Muscle of back (tissue), 13 donors: ENCODE measurements at places on chromosomes 2 and 18. TPM values are rescaled to one million over a fixed set of nuclear protein-coding genes. Genes with fewer than 3 reads are reported as not detected.

Gene MAL
- 2.6 TPM for polyA plus RNA-seq

Gene NYAP2
- polyA plus RNA-seq = 0.21 TPM

DNA sequence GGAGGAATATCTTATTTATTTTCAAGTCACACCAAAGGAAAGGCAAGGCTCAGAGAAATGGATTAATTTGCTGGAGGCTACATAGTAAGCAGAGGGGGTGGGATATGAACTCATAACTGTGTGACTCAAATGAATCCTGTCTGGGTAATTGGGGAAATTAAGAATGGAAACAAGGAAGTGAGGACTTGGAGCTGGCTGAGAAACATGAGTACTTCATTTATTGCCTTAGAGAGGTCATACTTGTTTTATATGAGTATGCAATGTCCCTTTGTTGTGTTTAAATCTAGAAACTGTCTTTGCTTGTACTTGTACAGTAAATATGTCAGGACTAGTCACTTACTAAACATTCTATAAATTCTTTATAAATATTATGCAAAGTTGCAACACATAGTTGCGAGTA lies 2166.7 kb upstream of the PIK3C3 start:
- no peak for DNase-seq

DNA sequence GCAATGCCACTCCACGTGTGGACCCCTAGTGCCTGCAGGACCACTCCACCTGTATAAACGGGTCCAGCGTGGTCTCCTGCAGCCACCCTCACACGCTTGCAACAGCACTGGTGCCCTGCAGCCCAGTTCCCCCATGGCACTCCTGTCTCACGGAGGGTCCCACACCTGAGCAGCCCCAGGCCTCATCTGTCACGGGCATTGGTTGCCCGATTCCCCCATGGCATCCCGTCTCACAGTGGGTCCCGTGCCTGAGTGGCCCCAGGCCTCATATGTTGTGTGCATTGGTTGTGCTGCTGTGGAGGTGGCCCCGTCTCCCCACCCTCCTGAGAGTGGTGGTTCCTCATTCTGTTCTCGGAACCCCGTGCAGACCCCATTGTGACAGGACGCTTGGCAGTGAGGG lies 43.4 kb downstream of the CTDP1 start:
- no peak for DNase-seq

- DNase-seq = no peak
Observed at GRCh38 chr2:115543461-115543860, 1101.0 kb downstream of the DPP10 start.

- no peak for DNase-seq
Observed at GRCh38 chr2:239959059-239959971, 65.8 kb downstream of the NDUFA10 start.

GRCh38 chr2:173232956-173233744 lies 121.5 kb upstream of the CDCA7 start:
- DNase-seq = no peak

DNA sequence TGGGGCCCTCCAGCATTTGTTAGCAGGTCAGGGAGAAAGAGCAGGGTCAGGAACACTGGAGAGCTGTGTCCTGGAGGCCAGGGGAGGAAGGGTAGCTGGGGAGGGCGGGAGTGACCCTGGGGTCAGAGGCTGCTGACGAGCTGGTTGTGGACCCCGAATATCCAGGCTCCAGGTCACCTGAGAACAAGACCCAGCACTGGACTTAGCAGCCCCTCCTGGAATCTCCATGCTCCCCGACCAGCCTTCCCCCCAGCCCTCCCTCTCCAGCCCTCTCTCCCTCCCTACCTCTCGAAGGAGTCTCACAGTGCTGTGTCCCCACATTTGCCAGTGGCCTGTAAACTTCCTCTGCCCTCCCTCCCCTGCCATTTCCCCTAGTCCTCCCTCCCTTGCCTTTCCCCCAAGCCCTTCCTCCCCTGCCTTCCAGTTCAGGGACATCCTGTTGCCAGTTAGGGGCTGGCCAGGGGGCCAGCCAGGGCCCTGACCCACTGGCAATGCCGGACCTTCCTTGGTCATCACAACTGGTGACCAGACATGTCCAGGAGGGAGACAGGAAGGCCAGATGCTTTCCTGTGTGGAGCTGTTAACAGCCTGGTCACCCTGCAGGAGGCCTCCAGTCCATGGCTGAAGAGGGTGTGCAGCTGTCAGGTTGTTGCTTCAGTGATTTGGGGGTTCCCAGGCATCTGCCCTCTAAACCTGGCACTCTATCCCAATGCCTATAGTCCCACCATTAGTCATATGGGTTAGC lies 50.0 kb upstream of the FAHD2A start:
- DNase-seq = no peak

GRCh38 chr2:206296128-206296527 lies 21.7 kb downstream of the ZDBF2 start:
- DNase-seq = no peak

DNA sequence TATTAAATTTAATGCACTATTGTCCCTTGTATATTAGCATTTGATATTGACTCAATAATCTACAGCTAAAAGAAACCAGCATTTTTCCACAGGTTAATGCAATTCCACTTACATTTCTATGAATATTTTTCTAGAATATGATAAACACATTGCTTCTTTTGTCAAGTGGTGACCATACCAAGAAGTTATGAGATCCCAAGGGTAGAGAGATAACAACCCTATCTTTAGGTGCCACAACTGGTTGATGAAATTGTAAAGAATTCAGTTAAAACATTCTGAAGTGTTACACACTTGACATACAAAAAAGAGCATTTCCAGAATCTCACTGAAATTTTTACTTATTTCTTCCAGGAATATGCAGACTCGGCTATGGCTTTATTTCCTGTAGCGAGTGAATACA lies 56.0 kb downstream of the ABCG8 start:
- DNase-seq = no peak

DNA sequence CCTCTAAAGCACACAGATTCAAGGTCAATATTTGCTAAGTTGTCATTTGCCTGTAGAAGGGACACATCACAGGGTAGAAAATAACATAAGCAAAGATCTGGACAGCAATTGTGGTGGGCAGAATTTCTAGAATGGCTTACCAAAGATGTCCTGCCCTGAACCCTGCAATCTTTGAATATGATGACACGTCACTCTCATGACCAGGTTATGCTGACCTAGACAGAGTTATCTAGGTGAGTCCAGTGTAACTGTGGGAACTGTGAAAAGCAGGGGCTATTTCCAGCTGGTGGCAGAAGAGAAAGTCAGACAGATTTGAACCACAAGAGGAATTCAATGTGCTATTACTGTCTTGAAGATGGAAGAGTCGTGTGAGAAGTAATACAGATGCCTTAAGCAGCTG lies 112.3 kb upstream of the CNGA3 start:
- DNase-seq = no peak

- peak; percentile 74 for DNase-seq
Observed at GRCh38 chr2:196516564-196516963, 123.0 kb upstream of the CCDC150 start.

DNA sequence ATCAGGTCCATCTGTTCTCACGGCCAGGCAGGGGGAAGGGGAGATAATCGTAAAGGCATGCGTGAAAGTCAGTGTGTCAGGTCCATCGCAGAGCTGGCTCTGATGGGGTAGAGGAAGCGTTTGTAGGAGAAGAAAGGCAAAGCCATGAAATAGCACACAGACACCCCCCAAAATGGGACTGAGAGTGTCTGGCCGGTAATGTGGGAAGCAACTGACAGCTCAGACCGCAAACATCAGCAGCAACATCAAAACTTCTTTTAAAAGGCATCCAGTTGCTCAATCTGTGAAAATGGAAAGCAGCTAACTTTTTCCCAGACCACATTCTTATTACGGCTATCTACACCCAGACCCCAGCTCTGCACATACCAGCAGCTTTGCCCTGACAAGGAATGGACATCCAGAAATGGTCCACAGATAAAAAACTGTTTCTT lies 232.6 kb downstream of the EN1 start:
- DNase-seq = peak; percentile 38

- DNase-seq = peak; percentile 68
Observed at GRCh38 chr2:215712219-215712868, 276.5 kb upstream of the FN1 start.

GRCh38 chr2:107383691-107384090 lies 443.0 kb upstream of the RGPD4 start:
- DNase-seq = peak; percentile 27

DNA sequence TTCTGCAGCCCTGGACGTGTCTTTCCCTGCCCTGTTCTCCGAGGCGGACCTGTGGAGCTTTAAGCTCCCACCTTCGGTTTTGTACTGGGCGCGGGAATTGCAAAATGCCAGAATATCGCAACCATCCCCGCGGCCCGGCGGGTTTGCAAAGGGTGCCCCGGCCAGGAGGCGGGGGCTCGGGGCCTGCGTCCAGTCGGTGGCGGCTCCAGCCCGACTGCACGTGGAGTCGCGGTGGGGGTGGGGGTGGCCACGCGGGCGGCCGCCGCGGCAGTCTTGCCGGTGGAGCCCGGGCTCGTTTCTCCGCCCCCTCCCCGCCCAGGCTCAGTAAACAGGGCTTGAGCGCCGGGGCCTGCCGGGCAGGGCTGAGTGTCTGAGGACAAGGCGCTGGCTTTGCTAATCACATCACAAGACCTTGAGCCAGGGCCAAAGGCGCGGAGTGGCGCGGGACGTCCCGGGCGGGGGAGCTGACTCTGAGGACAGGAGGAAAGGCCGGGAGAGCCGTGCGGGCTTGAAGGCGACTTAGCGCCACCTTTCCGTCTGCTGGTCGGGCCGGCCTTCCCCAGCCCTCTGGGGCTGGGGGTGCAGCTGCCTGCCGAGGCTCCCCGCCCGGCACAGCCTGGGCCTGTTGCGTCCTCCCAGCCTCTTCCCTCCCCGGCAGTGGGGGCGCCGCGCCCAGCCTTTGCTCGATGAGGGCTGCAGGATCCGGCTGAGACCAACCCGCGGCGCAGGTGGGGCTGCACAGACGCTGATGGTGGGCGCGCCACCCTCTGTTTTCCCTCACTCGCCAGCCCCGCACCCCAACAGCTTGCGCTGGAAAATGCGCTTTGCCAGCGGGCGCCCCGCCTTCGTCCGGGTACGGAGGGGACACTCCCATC lies 786 bp upstream of the ZFP36L2 start:
- DNase-seq = peak; percentile 97
